ENCODE measurements at places on chromosomes 6 and 20.

GRCh38 chr6:55916188-55916587, 40.8 kb upstream of the BMP5 start:
- no peak for DNase-seq

DNA sequence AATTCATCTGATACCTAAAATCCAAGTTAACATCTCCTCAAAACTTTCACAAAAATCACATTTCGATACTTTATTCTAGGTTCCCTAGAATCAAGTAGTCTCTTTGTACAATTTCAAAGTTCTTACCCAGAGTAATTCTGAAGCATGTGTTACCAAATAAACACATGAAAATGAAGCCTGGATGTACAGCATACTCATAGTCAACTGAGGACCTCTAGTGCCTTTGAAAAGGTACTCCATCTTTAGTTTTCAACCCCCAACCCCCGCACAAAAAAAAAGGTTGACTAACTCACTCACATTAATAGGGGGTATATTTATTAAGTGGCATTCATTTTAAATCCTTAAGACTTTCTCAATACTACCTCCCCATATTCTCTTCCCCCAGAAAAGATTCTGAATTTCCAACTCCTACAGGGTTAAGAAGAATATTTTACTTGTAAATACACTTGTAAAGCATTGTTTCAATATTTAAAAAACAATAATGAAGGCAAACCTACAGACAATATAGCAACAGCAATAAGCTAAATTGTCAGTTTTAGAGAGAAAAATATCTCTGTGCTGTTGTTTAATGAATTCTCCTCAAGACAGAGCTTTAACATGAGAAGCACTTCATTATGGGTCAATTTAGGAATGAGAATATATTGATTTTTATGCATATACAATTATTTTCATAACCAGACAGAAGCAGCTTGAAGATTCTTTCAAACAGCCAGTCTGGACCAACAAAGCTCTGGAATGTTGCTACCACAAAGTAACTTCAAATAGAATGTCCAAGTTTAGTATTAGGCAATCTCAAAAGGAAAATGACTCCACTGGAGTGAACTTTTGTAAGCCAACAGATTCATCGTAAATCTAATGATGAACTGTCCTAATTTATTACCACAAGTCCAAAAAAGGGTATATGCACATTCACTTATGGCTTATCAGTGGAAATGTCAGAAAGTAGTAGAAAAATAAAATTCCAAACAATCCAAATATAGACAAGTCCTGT, 3.3 kb downstream of the PLN start:
- DNase-seq = no peak

- DNase-seq = no peak
Measured at GRCh38 chr6:297571-298232, 5.4 kb downstream of the DUSP22 start.

GRCh38 chr6:34237316-34237721, 646 bp downstream of the HMGA1 start:
- peak; percentile 54 for DNase-seq

- DNase-seq = no peak
Measured at GRCh38 chr6:87291883-87292282, 30.5 kb upstream of the SMIM8 start.

DNA sequence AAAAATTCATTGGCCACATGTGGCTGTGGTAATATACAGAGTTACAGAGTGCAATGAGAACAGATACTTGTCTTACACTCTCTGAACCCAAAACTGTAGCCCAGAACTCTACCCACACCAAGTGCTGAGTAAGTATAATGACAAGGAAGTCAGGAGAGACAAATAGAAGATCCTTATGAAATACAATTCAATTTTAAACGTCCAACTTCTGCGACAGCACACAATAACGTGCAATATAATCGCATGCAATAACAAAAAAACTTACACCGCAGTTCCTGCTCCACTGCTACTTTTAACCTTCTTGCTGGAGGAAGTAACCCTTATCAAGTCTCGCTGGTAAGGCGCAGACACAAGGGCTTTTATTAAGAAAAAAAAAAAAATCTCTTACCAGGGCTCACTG, 881 bp downstream of the SFT2D1 start:
- no peak for DNase-seq
